ENCODE measurements at places on chromosomes 13 and 19.

GRCh38 chr13:22074403-22074802 is 403.5 kb downstream of the FGF9 start:
- peak; percentile 39 for DNase-seq

GRCh38 chr19:34428549-34429285 is 536 bp downstream of the UBA2 start:
- DNase-seq, result peak; percentile 53

DNA sequence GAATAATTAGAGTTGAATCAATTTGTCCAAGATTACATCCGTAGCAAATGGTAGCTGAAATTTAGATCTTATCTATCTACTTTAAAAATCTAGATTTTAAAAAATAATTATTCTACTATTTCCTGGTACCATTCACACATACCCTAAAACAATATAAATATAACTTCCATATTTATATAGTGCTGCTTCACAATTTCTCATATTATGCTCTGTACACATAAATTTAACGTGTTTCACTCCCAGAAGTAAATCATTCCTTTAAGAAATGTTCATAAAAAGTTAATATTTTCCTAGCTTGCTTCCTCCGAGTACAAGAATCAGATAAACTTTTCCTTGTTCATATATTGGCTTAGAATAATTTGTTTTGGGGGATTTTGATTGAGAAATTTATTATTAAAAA is 857.0 kb upstream of the SPRY2 start:
- DNase-seq, result no peak

- no peak for DNase-seq
Observed at GRCh38 chr13:27149702-27150101, 21.9 kb downstream of the USP12 start.

DNA sequence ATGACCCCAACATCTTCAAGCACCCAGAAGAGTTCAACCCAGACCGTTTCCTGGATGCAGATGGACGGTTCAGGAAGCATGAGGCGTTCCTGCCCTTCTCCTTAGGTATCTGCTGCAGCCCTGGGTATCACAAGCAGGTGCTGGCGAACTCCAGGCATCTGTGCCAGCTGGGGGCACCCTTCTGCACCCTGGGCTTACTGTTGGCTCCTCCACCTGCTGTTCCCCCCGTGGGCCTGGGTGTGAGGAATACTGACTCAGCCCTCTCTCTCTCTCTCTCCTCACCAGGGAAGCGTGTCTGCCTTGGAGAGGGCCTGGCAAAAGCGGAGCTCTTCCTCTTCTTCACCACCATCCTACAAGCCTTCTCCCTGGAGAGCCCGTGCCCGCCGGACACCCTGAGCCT is 13.0 kb downstream of the CYP2S1 start:
- no peak for DNase-seq

DNA sequence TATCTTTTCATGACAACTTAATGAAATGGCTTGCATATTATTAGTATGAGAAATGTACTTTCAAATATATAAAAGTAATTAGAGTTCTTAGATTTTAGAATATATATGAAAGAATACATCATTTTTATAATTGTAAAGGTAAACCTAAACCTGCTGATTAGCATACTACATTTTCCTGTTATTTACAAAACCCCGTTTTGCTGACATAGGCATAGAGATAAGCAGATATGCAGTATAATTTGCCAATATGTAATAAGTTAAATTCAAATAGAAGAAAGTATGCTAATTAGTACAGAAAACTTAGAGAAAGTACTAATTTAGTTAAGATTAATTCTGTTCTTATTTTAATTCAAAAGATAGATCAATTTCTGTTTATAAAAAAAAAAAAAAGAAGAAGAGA is 21.5 kb downstream of the MAB21L1 start:
- no peak for DNase-seq

GRCh38 chr13:71054358-71054757 is 812.6 kb downstream of the DACH1 start:
- DNase-seq, result no peak

- DNase-seq, result no peak
Observed at GRCh38 chr19:364496-365287, 20.1 kb upstream of the MIER2 start.

DNA sequence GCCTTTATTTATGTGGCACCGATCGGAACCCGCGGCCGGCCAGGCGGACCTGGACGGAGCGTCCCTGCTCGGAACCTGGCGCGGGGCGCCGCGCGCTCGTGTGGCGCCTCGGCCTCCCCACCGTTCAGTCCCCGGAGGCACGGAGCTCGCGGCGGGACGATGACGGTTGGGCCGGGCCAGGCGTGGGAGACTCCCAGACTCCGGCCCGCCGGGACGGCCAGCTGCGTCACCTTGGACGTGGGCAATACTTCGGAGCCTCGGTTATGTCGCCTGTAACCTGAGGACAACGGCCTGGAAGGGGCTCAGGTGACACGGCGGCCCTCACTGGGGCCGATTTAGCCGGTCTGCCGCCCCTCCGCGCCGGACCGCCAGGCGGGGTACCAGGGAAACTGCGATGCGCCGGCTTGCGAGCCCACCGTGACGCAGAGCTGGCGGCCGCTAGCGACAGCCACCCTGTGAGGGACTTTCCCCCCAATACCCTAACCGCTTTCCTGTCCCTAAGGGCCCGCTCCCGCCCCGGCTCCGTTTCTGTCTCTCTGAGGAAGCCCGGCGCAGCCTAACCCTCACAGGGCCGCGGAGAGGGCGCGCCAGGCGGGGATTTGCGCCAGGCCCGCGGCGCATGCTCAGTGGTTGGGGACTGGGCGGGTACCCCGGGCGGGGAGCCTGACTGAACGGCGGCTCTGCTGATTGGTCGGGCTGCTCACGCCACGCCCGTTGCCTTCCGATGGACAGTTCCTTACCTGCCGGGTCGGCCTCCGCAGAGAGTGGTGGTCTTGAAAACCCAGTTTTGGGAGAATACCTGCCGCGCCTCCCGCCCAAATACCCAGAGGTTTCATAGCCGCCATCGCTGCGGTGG is 109.5 kb upstream of the DOCK9 start:
- peak; percentile 95 for DNase-seq
